Activated CD4-positive, CD25-positive, alpha-beta regulatory T cell treated with anti-CD3 and anti-CD28 coated beads, Interleukin-2, amount 50 U/mL, for 16 hours (primary cell): ENCODE measurements at places on chromosomes 11 and 22.

DNA sequence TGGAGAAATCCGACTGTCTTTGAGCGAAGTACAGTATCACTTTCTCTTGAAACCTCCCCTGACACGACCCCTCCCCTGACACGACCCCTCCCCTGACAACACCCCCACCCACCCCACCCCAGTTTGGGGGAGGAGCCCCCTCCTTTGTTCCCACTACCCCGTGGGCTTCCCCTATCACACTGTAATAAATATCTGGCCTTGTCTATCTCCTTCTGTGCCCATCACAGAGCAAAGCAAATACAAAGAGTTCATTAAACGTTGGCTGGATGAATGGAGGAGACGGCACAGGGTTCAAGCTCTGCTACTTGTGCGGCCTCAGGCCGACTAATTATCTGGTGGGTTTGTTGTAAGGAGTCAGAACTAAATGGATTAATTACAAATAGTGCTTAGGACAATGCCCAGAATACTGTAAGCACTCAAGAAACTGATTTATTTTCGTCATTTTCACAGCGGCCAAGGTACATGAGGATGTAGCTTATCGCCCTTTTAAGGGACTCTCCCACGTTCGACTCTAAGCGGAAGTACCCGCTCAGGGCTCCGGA lies 628 bp upstream of the GGA1 start:
- DNase-seq = no peak

DNA sequence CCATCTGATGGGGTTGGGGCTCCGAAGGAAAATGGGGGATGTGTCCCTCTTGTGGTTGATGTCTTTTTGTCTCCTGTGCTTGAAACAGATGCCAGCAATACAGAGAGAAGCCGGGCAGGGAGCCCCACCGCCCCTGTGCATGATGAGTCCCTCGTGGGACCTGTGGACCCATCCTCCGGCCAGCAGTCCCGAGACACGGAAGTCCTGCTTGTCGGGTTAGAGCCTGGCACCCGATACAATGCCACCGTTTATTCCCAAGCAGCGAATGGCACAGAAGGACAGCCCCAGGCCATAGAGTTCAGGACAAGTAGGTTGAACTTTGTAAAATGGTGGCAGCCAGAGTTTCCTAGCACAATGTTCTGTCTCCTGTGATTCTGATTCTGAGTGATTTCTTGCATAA lies 91.7 kb upstream of the OR4B1 start:
- DNase-seq = no peak

GRCh38 chr11:124762624-124763155 lies 600 bp upstream of the ESAM start:
- no peak for DNase-seq

DNA sequence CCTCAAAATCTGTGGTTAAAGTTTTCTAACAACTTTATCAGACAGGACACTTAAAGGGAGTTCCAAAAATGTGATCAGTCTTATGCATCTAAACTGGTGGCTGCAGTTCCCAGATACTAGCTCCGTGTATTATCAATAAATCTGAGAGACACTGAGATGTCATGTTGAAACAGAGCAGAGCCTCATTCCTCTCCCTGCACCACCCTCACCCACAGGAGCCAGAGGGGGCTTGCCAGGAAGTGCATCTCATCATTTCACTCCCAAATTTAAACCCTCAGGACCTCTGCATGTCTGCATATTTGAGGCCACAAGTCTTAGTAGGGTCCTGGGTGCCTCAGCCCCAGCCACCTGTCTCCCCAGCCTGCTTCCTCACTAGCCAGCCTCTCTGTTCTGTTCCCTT lies 167.4 kb upstream of the NTM start:
- no peak for DNase-seq

DNA sequence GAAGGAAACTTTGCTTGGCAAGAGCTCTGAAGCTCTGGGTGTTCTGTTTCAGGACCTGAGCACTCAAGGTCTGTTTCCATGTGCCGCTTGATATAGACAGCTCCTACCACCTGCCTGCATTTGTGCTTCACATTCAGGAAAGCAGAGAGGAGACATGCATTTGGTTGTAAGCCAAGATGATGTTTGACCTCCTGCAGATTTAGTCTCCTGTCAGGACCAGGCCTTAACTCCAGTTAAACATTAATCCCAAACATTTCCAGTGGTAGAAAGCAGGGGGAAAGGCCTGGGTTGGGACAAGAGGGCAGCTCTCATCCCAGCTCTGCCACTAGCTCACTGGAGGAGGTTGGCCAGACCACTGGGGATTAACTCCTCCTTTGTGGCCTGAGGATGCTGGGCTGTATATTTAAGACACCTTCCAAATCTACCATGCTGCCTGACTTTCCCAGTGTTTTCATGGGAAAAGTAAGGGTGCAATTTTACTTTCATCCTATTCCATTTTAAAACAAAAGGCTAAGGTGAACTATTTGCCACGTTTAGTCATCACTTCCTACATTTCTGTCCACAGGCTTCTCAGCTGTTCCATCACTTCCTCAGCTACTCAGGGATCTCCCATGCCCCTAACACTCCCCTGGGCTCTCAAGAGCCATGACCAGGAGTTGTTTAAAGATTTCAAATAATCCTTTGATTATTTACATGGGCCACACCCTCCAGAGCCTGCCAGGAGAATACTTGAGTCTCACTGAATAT lies 80.9 kb downstream of the INSC start:
- DNase-seq = no peak

DNA sequence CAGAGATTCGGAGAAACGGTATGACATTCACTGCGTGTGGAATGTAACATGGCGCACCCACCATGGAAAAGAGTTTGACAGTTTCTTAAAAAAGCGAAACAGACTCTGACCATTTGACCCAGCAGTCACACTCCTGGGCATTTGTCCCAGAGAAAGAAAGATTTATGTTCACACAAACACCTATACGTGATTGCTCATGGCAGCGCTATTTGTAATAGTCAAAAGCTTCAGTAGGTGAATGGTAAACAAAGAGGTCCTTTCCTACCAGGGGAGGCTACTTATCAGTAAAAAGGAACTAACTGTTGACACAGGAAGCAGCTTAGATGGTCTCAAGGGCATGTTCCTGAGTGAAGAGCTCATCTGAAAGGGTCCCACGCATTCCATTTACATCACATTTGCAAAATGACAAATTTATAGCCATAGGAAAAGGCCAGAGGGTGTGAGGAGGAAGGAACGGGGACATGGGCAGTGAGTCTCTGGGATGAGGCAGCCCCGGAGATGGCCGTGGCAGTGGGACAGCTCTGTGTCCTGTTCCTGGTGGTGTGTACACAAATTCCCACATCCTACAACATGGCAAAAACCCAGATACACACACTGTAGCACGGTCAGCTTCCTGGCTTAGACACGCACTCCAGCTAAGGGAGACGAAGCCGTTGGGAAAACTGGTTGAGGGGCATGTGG lies 14.6 kb upstream of the KRTAP5-6 start:
- DNase-seq = no peak

DNA sequence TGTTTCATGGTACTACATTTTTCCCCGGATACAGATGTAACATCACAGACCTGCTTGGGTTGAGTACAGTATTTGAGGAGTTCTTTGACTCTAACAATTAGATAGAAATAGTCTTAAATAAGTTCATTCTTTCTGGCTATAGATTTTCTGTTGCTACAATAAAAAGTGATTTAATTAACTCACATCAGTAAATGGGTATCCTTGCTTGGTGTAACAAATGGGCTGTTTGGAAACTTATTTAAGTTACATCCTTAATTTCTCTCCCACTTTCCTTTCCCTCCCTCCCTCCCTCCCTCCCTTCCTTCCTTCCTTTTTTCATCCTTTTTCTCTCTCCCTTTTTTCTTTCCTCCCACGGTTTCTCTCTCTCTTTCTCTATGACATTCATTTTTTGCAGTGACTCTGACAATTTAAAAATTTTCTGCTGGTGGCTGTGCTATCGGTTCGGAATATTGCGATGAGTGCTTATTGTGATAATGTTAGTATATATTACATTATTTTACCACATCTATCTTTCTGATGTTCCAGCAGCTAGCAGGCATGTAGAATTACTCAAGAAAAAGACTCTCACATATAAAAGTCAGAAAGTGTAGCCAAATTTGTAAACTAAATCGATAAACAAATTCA lies 3.2 kb downstream of the OR51F1 start:
- no peak for DNase-seq

- DNase-seq = no peak
Observed at GRCh38 chr22:28172892-28173670, 254.0 kb upstream of the PITPNB start.

- DNase-seq = no peak
Observed at GRCh38 chr11:110962921-110963320, 250.7 kb upstream of the ARHGAP20 start.

DNA sequence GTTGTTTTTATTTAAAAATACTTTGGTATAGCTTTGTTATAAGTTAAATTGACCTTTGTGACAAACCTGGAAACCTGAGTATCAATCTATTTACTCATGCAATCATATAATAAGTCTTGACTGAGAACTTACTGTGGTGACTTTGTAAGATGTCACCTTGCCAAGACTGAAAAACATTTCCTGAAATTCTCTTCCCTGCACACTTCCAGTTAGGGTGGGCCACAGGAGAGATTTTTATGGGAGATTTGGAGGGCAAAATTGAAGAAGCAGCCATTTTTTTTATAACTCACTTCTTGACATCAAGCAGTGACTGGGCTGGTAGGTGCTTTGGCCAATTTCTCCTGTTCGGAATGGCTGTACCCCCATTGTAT lies 31.4 kb upstream of the GLYAT start:
- no peak for DNase-seq

- DNase-seq = no peak
Observed at GRCh38 chr22:45787759-45788158, 116.1 kb downstream of the ATXN10 start.

GRCh38 chr22:46350121-46350520 lies 14.6 kb downstream of the TRMU start:
- no peak for DNase-seq

GRCh38 chr22:43320943-43321900 lies 21.9 kb downstream of the SCUBE1 start:
- DNase-seq = no peak

DNA sequence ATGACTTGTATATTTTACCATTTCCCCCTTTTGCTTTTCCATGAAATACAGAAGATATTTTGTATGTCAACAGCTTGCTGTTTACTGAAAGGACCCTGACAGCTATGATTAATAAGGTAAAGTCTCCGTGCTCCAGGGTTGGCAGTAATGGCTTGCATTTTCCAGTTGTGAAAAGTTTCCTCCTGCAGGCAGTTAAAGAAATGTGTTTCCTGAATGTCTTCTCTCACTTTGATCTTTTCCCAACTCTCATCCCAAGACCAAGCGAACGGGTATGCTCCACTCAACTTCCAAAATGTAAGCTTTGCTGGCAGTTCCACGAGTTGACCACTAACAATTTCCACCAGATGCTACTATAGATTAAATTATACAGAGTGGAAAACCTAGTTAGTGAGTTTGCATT lies 8.9 kb downstream of the FIBIN start:
- DNase-seq = no peak

- no peak for DNase-seq
Observed at GRCh38 chr11:111157571-111157970, 88.0 kb upstream of the POU2AF2 start.

DNA sequence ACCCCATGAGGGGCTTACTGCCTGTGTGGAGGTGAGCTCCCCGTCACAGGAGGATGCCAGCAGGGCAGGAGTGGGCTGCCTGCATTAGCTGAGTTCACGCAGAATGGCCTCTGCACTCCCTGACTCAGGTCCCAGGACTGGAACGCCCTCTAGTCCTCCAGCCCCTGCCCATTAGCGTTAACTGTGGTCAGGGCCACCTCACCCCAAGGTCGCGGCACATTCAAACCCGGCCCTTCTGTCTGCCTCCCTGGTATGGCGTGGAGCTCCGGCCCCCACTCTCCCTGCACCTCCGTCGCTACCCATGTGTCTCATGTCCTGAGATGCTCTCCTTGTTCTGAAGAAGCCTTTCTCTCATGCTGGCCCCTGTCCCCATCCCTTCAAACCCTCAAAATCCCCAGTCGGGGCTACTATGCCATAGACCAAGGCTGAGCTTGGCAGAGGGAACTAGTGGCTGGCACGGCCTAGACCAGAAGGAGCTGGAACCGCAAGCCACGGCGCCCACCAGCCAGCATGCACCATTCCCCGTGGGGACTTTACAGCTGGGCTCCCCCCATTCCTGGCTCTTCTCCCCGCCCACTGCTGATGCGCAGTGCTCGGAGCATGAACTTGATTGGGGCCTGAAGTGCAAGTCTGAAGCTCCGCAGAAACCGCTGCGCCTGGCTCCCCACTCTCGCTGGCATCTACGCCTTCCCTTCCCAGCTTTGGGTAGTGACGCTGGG lies 79.5 kb upstream of the RTL6 start:
- no peak for DNase-seq

DNA sequence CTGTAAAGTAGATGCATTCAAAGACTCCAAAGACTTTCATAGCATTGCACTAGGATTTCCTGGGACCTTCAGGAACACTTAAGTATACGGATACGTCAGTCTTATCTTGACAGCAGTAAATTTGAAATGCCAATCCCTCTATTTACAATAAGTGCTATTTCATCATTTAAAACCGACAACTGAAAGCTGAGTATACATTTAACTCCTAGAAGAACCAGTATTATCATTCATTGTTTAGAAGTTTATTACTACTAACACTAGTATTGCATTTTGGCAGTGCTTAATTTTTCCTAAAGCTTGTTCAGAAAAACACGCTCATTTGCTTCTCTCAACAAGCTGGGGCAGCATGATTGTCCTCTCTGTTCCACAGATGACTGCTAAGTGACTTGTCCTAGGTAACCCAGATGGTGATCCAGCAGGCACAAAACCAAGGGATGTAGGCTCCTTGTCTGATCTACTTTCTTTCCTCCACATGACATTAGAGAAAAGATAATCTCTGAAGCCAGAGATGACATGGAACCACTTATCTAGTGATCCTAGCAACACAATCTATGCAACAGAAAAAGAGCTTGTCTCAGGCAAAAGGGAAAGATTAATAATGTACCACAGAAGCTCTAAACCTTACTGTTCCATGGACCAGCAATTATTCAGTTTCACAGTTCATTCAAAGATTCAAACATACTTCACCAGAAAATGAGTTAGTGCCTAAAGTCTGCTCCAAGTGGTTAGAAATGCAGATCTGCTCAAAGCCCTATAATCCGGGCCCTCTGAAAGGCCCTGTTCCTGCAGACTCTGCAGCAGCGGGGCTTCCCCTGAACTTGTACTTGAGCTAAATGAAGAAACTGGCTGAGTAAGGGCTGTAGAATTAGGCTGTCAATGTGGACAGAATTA lies 5.2 kb downstream of the MAML2 start:
- DNase-seq = no peak

- DNase-seq = no peak
Observed at GRCh38 chr22:45834241-45834640, 142.7 kb downstream of the WNT7B start.

GRCh38 chr11:43267856-43268580 lies 43.8 kb upstream of the API5 start:
- DNase-seq = no peak

- DNase-seq = no peak
Observed at GRCh38 chr11:85844439-85845123, 10.6 kb upstream of the CCDC83 start.

GRCh38 chr11:86261328-86261727 lies 16.8 kb downstream of the EED start:
- no peak for DNase-seq

GRCh38 chr22:44288913-44289312 lies 23.8 kb downstream of the SHISAL1 start:
- no peak for DNase-seq

GRCh38 chr11:124415356-124415923 lies 9.2 kb downstream of the OR8B4 start:
- DNase-seq = no peak

- DNase-seq = no peak
Observed at GRCh38 chr11:126538071-126538470, 182.6 kb downstream of the ST3GAL4 start.

- DNase-seq = no peak
Observed at GRCh38 chr22:32446321-32446720, 17.9 kb downstream of the BPIFC start.

GRCh38 chr11:130426837-130427341 lies 1.5 kb downstream of the ADAMTS8 start:
- no peak for DNase-seq
